ENCODE measurements at places on chromosomes 3 and 15.

DNA sequence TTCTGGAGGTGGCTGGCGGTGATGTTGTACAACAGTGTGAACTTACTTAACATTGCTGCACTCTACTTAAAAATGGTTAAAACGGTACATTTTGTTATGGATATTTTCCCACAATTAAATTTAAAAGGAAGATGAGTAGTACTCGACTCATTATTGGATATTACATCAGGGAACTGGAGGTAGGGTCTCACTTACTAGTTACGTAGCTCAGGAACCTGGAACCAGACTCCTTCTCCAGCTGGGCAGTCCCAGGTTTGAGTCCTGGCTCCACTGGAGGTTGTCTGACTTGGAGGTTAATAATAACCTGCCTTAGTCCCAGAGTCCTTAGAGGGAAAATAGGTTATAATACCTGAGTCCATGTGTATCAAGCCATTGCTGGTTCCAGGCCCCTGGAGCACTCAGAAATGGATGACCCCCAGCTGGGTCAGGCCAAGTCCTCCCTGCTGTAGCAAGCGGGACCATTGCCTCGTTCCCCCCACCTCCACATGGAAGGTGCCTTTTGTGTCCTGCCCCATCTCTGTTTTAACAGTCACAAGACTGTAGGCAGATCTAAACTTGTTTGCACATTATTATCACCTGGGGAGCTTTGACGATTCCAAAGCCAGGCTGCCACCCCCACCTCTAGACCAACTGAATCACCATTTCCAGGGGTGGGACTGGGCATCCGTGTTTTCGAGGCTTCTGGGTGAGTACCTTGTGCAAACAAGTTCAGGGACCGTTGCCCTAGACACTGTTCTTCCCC is 126.6 kb downstream of the IGF1R start:
- DNase-seq, result no peak

GRCh38 chr15:99744142-99744541 is 10.9 kb upstream of the LYSMD4 start:
- no peak for DNase-seq

DNA sequence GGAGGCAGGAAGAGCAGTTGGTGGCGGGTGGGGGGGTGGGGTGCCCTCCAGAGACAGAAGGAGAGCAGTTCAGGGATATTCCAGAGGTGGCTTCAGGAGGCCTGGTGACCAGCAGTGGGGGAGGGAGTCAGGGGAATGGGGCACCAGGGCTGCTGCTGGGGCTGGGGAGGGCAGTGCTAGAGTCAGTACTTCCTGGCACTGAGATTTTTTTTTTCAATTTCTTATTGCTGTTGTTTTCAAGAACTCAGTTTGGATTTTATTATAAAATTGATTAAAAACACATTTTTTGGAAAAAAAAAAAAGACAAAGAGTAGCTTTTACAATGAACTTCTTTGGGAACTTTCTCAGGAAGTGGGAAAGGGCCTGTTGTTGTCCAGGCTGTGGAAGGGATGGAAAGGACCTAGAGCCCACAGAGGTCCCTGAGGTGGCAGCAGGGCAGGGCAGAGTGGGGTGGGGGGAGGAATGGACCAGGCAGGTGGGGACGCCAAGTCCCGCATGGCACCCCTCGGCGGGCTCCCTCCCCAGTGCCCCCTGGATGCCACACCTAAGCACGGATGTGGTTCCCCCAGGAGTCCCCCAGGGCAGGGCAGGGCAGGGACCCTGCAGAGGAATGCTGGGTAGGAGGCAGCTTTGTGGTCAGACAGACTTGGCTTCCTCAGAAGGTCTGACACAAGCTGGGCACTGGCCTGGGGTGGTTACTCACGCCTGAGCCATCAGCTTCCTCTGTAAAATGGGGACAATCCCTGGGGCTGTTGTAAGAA is 8.5 kb upstream of the ANPEP start:
- DNase-seq, result peak; percentile 76

DNA sequence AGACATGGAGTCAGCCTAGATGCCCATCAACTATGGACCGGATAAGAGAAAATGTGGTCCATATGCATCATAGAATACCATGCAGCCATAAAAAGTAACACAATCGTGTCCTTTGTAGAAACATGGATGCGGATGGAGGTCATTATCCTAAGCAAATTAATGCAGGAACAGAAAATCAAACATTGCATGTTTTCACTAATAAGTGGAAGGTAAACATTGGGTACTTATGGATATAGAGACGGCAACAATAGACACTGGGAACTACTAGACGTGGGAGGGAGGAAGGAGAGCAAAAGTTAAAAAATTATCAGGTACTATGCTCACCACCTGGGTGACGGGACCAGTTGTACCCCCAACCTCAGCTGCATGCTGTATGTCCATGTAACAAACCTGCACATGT is 2.5 kb downstream of the PLD1 start:
- DNase-seq, result no peak

DNA sequence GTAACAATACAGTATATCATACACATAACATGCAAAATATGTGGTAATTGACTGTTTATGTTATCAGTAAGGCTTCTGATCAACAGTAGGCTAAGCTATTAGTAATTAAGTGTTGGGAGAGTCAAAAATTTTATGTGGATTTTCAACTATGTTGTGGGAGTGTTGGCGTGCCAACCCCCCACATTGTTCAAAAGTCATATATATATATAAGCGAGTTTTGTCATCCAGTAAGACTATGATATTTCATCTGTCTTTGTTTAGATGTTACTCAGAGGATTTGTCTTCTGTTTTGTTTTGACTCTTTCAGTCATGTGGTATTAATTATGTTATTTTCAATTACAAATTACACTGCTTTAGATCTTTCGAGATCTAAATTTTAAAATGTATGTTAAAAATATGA is 51.0 kb upstream of the RAP2B start:
- DNase-seq, result peak; percentile 69

- no peak for DNase-seq
These were observed 48.3 kb downstream of the BTD start for GRCh38 chr3:15649858-15650257.

GRCh38 chr15:101501703-101502373 is 12.3 kb upstream of the PCSK6 start:
- no peak for DNase-seq

- DNase-seq, result no peak
These were observed 154.6 kb upstream of the ICE2 start for GRCh38 chr15:60633426-60633968.

DNA sequence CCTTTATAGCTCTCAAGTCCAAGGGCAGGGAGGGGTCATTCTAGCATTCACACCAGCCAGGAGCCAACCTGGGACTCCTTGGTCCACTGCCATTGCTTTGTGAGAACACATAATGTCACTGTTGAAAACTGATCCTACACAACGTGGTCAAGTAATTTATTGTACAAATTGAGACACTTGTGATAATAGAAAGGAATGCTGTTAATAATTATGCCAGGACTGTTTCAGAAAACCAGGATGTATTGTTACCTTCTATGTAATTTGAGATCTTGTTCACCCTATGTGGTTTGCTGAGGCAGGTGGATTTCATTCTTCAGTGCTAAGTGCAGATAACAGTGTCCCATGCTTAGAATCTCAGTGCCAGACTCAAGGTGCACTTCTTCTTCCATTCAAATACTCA is 33.3 kb downstream of the TMCO5A start:
- DNase-seq, result no peak

GRCh38 chr3:69524816-69525215 is 138.9 kb upstream of the FRMD4B start:
- no peak for DNase-seq

DNA sequence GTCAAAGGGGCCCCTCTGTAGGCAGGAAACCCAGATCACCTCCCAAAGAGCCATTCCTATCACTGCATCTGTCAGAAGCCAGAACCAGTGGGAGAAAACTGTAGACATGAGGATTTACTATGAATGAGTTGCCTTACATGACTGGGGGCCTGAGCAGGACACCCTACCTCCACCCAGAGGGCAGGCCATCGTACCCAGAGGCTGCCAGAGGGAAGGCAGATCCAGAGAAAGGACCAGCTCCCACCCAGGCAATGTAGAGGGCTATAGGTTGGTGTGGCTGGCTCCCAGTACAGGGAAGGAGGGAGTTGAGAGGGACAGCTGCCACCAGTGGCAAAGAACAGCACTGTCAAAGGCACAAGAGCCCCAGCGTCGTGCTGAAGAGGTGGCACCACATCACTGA is 233.2 kb downstream of the OCA2 start:
- DNase-seq, result no peak

GRCh38 chr3:6509576-6509975 is 351.3 kb upstream of the GRM7 start:
- no peak for DNase-seq

GRCh38 chr3:188278717-188279324 is 124.9 kb downstream of the LPP start:
- no peak for DNase-seq

- no peak for DNase-seq
These were observed 379.0 kb upstream of the IL12A start for GRCh38 chr3:159609625-159610024.

DNA sequence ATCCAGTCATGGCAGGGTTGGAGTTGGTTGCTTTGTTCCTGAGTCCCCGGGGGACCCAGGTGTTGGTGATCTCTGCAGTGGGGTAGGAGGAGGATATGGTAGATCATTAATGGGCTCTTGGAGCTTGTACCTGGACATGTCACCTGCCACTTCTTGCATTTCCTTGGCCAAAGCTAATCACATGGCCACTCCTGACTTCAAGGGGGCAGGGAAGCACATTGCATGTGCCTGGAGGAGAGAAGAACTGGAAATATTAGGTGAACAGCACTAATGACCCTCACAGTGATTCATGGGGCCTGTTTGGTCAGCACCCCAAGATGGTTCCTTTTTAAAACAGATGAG is 87.1 kb upstream of the MYZAP start:
- no peak for DNase-seq

GRCh38 chr3:178743297-178743696 is 207.1 kb downstream of the KCNMB2 start:
- no peak for DNase-seq

DNA sequence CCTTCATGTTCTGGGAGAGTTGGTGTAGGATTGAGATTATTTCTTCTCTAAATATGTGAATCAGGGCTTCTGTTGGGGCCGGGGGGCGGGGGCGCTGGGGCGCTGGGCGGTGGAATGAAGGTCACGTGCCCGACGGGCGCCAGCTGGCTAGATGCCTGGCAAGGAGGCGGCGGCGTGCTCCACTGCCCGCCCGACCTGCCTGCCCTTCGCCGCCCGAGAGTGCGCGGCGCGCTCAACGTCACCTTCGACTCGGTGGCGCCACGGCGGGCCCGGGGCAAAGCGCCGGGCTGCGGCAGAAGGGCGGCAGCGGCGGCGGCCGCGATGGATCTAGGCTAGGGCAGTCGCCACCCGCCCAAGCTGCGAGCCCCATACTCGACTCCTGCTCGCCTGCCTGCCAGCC is 47.0 kb upstream of the LHFPL4 start:
- DNase-seq, result no peak

DNA sequence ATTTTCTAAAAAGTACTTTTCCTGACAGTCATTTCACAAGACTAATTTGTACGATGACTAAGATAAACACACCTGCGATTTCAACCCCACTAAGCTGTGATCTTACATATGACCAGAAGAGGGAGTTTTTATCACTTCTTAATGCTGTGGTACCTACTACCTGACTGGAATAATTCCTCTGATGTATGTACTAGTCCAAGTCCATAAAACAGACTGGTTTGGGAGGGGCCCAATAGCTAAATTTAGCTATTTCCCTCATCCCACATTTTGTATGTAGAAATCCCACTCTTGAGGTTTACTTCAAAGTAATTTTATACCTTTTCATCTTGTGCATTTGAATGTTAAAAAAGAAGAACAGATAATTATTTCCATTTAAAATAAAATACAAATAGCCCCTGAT is 49.7 kb upstream of the SCAANT1 start:
- DNase-seq, result peak; percentile 21

GRCh38 chr3:170809975-170810357 is 60.0 kb downstream of the RPL22L1 start:
- DNase-seq, result peak; percentile 32

DNA sequence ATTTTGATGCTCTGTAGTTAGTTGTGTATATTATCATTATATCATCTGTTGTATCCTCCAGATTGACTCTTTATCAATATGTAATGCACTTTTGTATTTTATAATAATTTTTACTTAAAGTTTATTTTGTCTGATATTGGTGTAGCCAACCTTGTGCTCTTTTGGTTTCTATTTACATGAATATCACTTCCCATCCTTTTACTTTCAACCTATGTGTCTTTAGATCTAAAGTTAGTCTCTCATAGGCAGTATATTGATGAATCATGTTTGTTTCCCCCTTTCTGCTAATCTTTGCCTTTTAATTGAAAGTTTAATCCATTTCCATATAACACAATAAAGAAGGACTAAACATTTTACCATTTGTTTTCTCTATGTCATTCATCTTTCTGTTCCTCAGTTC is 28.1 kb upstream of the CD200R1L start:
- no peak for DNase-seq

DNA sequence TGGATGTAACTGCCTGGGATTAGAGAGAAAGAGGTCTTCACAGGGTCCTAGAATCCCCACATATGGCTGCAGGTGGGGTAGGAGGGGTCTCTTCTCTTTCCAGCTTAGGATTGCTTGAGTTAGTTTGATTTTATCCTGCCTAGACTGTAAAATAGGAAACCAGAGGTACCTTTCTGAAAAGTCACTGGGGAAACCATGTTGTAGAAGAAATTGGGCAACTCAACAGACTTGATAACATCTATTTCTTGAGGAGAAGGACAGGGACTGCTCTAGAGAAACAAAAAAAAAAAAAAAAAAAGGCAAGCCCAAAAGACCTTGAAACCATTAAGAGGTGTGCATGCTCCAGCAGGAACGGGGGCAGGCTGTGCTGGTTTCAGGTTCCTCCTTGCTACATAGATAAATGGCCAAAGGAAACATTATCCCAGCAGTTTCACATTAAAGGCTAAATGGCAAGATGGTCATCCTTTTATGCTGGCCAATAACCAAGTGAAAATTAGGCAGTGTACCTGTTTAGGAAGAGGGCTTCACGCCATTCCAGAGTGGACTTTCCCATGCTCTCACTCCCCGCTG is 116.1 kb downstream of the ALDH1A2 start:
- DNase-seq, result no peak

GRCh38 chr3:15804553-15805095 is 6.8 kb upstream of the ANKRD28 start:
- no peak for DNase-seq

DNA sequence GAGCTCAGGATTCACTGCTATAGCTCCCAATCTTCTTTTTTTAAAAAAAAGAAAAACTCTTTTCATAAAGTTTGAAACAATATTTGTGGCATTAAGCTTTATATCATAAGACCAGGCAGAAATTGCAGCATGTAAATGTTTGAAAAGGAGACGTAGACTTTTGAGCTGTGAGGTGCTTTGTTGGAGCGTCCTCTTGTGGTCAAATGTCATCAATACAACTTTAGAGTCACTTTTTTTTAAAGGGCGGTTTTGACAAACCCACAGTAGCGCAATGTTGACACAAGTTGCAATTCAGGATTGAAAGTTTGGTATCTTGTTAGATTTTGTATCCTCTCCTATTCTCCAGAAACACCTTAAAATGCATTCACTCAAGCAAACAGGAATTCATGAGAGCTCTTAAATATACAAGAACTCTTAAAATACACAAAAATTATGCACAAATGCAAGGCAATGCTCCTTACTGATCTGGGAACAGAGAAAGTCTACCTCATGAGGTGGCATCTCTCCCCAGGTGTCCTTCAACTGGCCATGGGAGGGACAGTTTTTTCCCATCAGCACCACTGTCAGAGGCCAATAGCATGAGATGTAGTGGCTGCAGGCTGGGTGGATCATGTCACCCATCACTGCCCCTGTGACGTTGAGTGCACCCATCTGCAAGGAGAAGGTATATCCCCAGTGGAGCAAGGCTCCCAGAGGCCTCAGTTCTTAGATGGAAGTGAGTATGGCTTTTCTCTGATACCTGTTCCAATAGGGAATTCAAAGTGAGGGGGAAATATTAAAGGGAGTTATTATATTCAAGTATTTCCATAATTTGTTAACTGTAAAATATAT is 70.7 kb downstream of the ANXA2 start:
- DNase-seq, result peak; percentile 42

Measured in fibroblast of gingiva (primary cell).